ENCODE measurements at places on chromosomes 2 and 18.

GRCh38 chr2:64750001-64750816 lies 96.5 kb upstream of the SERTAD2 start:
- DNase-seq, result peak; percentile 66

GRCh38 chr2:16162491-16163040 lies 222.2 kb downstream of the MYCN start:
- no peak for DNase-seq

DNA sequence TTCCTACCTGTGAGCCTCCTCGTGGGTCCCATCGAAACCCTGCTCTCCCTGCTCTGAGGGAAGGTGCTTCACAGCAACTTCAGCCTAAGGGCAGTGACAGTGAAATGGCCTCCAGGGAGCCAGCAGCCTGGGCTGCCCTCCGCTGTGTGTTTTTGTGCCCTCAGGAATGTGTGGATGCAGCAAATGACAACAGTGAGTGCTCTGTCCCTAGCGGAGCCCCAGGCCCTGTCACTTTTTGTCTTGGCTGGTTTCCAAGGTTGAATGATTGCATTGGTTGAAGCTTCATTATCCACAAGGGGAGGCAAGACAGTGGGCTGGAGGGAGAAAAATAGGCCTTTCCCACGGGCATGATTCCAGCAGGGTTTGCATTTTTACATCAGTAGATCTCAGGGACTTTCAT lies 42.9 kb downstream of the STON1 start:
- DNase-seq, result peak; percentile 56

DNA sequence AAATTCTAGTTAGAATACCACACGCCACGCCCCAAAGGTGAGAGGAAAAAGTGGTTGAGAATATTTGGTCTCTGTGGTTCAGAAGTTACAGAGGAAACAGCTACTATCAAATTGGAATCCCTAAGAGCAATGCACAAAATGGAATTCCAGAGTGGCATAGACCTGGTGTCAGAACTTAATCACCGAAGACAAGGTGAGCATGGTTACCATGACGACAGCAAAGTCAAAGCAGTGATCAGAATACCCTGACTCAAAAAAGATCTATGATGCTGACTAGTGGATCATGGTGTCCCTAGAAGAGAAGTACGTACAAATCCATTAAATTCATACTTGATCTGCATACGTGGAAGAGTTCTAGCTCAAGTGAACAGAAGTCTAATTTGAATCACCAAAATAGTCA lies 14.5 kb downstream of the LRRTM4 start:
- DNase-seq, result no peak

GRCh38 chr2:161208527-161209139 lies 48.4 kb downstream of the TANK start:
- DNase-seq, result no peak

GRCh38 chr2:111022633-111023032 lies 98.1 kb upstream of the BCL2L11 start:
- DNase-seq, result no peak

GRCh38 chr18:8288472-8289195 lies 320.6 kb upstream of the RAB12 start:
- no peak for DNase-seq

Measured in ecto neural progenitor cell (in vitro differentiated cells).